SK-MEL-5 (cell line): ENCODE measurements at places on chromosomes 4 and X.

- no peak for DNase-seq
Observed at GRCh38 chrX:66050140-66050569, 10.3 kb upstream of the VSIG4 start.

- no peak for DNase-seq
Observed at GRCh38 chr4:177263818-177264217, 45.9 kb upstream of the NEIL3 start.

- DNase-seq: peak; percentile 70
Observed at GRCh38 chr4:23920716-23921446, 31.0 kb upstream of the PPARGC1A start.

DNA sequence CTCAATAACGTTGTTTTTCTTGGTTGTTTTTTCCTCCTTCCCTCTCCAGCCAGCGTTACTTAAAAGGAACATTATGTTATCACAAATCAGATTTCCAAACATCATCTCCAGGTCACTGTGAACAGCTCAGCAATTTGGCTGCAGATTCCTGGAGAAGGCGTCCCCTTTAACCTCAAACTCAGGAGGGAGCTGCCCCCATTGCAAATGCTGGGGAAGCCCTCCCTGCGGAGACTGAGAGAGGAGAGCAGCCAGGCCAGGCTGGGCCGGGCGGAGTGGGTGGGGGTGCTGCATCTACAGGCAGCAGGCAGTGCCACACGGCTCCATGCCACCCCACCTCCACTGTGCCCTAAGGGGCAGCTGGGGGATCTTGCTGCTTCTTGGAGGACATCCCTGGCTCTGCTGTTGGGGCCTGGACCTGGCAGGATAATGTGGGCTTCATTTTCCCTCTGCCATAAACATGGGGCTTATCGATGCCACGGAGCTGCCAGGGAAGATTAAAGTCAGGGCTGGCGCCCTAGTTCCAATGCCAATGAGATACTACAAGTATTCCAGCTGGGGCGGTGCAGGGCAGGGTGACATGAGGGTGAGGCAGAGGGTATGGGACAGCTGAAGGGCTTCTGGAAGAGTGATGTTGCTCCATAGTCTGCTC, 148.8 kb downstream of the PJA1 start:
- no peak for DNase-seq

DNA sequence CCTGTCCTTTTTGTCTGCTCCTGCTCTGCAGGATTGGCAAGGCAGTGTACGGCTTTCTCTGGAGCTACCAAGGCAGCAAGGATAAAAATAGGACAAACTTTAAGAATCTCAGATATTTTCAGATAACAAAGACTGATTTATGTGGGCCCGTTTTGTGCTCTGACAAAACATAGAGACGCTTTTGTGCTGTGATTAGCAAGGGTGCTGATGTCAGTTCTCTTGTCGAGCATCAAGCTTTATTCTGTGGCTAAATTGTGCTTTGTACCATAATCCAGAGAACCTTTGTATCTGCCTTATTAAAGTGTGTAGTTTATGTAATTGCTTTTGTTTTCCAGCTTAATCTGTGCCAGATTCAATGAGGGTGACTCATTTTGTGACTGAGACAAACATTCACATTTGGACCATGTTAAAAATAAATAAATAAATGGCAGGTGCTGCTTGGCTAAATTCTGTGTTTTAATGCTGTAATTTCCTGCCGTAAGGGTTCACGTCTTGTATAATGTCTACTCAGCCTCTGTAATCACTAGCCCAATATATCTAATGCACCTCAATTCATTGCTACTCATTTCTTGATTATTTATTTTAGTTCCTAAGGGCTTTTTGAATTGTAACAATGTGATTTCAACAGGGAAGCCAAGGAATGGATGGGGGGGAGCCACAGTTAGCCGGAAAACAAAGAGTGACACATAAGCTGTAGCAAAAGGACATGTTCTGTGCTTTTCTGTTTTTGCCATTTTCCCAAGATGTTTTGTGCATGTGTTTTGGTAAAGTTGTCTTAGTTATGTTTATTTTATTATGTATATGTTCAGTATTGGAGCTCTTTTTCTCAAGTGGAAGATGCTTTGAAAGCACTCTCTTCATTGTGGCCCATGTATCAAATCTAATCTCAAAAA, 75.1 kb downstream of the GAB1 start:
- peak; percentile 93 for DNase-seq
